ENCODE measurements at places on chromosomes 5 and 9.

- no peak for DNase-seq
Observed at GRCh38 chr5:125700380-125700861, 722.8 kb upstream of the GRAMD2B start.

- no peak for DNase-seq
Observed at GRCh38 chr9:132632413-132633129, 37.2 kb downstream of the DDX31 start.

DNA sequence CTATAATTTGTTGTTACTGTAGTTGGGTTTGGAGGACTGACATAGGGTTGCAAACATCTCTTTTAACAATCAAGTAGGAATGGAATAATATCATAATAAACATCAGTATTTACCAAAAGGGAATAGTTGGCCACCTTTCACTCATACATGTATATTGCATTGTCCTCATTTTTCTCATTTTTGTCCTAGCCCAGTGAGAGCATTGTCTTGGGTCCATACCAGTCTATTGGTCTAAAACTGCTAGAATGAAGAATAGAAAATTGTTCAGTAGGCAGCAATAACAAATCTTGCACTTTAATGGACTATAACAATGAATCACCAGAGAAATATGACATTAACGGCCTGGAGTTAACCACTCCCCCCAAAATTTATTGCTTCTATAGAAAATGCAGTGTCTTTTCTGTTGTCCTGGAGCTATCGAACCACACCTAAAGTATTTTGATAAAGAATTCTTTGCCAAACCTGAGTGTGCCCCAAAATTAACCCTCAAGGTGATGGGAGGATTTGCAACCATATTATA lies 80.9 kb upstream of the IL33 start:
- no peak for DNase-seq

DNA sequence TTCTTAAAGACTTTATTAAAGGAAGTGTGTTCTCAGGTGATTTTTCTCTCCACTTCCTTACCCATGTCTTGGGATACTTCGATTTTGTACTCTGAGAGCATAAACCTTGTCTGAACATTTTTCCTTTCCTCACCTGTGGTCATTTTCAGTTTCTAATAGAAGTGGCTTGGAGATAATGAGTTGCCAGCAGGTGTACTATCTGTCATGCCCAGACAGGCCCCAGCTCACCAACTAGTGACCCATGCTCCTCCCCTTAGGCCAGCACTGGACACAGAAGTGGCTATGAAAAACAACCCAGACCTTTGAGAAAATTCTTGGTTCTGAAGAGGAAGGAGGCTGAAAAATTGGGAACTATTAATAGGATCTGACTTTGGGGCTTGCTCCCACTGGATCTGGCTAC lies 49.2 kb upstream of the SMIM32 start:
- no peak for DNase-seq

DNA sequence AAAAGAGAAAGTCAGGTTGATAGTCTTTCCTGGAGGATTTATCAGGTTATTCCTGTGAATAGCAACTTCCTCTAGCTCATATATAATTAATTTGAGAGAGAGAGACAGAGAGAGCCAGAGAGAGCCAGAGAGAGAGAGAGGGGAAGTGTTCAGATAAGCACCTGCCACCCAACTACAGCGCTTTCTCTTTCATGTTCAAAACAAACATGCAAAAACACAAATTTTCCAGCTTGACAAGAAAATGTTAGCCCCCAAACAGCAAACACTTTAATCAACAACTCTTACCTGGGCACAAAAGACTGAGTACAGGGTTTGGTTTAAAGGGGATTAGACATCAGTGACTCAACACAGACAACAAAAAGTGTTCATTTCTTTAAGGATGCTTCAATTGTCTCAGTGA lies 61.7 kb upstream of the PLPP6 start:
- no peak for DNase-seq

DNA sequence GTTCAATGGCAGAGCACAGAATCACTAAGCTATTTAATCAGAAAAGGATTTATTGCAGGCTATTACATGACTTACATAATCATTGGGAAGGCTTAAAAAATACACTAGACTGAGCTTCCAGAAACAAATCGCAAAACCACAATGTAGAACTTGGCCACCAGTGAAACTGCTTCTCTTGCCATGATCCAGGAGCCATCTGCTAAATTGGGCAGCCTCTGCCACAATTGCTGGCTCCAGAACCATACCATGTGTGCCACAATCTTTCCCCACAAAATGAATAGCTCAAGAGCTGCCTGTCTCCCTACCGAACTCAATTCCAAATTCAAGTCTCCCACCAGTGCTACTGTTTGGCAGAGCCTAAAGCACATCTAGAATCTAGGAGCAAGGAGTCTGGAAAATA lies 9.8 kb upstream of the ERAP1 start:
- no peak for DNase-seq

GRCh38 chr5:67035098-67035740 lies 161.4 kb downstream of the CD180 start:
- no peak for DNase-seq

- no peak for DNase-seq
Observed at GRCh38 chr9:134057751-134058701, 9.8 kb downstream of the BRD3 start.

GRCh38 chr5:122173474-122174415 lies 44.4 kb downstream of the ZNF474 start:
- no peak for DNase-seq

GRCh38 chr5:175652741-175653663 lies 4.9 kb upstream of the HRH2 start:
- no peak for DNase-seq

GRCh38 chr5:150152636-150153462 lies 2.8 kb downstream of the PDGFRB start:
- no peak for DNase-seq

- no peak for DNase-seq
Observed at GRCh38 chr9:120531683-120532300, 48.2 kb downstream of the CDK5RAP2 start.

DNA sequence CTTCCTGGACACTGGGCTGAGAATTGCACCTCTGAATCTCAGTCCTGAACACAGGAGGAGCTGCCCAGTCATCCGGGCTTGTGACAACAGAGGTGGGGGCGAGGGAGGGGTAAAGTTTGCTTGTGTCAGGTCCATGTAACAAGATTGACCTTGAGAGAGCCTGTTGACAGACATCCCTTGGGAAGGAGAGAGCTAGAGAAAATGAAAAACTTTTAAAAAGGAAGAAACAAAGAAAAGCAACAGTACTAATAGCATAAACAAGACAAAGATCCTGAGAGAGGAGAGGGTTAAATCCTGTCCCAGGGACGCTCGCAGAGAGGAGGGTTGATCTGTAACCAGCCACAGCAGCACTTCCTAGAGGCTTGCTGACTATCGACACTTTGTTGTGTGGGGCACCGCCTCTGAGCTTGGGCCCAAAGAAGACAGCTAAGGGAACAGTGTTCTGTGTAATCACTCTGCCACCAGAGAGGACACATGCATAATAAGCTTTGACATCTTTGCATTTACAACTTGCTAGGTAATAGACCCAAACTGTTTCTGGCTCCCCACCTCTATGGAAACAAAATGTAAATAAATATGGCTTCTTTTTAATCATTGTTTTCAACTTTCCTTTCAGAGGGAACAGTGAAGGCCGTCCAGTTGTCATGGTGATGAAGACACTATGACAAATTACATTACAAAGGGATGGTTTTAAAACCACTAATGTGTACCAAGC lies 363.7 kb downstream of the CSNK1G3 start:
- no peak for DNase-seq

DNA sequence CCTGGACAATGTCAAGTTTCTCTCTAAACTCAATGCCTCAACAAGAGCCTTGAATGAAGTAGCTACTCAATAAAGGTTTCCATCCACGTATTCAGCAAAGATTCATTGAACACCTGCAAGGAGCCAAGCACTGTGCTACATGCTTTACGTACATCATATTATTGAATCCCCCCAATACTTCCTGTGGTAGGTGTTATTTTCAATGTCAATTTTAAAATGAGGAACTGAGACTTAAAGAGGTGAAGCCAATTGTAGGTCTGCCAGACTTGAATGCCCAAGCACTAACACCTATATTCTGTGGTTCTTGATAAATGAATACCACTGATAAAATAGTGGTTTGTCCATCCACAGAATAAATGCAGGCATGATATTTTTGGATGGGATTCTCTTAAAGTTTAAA lies 162.3 kb downstream of the DRD1 start:
- no peak for DNase-seq

DNA sequence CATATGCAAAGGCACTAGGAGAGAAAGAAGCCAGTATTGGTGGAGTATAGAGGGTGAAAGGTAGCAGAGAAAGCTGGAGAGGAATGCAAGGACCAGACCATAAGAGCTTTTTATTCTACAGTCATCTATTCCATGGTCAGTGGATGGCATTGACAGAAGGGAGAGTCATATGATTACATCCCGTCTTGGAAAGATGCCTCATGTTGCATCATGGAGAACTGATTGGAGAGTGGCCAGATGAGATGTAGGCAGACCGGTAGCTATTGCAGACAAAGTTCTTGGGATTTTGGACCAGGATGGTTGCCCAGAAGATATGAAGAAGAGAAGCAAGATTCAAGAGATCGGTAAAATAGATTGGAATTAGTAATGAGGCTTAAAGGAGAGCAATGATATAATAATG lies 260.7 kb downstream of the CHSY3 start:
- no peak for DNase-seq

DNA sequence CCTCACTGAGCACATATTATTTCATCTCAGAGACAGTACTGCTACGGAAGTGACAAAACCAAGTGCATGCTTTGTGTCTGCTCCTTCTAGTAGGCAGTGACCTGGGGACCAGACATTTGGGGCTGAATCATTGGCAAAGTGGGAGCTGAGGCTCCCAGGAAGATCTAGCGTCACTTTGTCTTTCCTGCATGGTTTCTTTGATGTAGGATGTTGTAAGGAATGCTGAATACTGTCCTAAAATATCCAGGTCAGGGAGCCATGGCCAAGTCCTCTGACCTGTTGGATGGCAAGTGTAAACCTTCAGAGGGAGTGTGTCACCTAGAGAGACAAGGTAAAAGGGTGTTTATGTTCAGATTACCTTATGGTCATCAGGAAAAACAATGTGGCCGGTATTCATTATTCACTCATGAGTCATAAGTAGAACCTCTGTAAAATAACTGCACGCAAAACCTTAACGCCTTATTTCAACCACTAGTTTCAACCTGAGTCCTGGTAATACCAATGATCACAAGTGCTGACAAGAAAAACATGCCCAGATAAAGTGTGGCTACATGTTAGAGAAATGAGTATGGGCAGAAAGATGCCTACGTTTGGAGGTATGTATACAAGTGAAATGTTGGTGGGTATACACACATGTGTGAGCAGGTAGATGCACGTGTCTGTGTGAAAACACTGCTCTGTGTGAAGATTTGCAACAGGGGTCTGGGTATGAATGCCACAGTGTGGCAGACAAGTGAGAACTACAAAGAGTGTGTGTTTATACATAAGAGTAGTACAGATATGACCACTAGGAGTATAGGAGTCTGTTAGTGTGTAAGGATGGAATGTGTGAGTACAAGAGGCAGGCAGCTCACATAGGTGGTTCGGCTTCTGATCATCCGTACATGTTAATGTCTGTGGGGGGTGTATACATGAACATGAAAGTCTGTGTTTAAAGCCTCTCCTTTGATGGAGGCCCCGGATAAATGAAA lies 263.9 kb downstream of the SPOCK1 start:
- no peak for DNase-seq

DNA sequence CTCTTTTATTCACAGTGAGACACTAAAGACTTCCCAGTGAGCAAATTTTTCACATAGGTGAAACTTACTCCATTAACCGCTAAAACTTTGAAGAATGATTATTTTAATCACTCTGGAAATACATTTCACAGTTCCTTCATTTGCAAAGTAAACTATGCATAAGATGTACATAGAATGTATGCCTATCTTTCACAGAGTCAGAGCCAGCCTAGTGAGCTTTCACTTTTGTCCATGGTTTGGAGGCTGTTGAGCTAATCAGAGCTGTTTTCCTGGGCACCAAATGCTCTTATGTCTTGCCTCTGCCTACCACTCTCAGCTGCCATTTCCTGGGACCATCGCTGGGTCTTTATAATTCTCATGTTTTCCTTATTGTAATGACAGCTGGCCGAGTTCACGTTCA lies 67.3 kb downstream of the PDE8B start:
- no peak for DNase-seq

DNA sequence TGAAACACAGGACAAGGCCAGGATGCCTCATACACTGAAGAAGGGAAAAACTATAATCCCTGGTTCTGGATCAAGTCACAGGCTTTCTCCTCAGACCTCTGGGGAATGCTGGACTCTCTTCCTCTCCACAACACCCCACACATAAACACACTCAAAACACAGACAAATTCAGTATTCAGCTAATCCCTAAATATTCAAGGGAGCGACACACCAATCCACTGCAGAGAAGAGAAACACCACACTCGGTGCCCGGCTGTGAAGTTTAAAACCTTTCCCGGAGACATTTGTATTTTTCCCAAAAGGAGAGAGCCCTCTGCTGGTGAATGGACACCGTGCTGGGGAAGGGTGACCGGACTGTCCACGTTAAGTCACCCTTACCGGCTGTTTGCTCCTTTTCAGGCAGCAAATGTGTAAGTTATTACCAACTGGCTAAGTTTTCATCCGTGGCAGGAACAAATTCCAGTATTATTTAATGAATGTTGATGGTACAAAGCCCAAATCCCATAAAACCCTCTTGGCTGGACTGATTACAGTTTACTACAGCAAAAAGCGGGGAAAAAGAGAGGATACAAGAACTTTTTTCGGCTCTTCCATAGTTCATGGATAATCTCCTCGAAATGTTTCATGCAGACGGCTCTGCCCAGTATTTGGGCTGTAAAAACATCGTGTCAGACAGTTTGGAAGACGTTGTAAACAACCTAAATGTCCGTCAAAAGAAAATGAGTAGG lies 130.9 kb upstream of the SLC30A5 start:
- no peak for DNase-seq

DNA sequence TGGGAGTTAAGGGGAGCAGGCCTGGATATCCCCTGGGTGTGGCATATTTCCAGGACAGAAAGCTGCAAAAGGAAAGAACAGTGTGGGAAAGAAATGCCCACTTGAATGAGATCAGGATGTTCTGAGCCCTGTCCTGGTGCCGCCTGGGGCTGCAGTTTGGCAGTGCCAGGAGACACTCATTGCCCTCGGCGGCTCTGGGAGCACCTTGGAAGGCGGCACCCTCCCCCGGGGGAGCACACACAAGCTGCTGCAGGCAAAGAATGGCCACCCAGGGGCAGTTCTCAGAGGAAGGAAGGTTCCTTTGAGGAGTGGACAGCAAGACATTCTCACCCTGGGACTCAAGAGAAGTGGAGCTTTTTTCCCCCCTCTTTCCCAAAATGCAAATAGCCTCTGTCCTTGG lies 305.3 kb downstream of the NTRK2 start:
- DNase-seq: no peak

All from esophagus squamous epithelium (tissue), 5 donors.